LNCaP clone FGC (cell line): ENCODE measurements at places on chromosomes 16 and 17.
A peak's percentile ranks its signal among the peaks of the same experiment; 100 is the strongest.

DNA sequence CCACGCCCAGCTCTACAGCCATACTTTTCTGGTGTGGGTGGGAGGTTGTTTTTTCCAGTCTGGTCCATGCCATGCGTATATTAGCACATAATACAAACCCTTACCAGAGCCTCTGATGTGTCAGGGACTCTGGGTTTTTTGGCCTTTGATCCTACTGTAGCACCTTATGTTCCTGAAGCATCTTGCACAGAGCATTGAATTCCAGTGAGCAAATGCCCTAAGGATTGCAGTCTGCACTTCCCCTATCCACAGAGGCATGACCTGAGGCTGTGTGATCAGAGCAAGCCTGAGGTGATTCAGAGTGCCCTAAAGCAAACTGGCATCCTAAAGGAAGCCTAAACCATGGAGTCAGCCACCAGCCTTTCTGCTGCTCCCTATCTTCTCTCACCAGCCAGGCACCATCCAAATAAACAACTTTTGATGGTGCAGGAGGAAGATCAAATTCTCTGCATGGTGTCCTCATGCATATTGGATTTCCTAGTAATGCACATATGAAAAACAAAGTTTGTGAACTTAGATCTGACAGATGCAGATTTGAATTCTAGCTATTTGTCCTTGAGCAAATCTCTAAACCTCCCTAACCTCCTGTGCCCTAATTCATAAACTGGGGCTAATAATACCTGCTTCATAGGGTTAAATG, 41.2 kb upstream of the HAS3 start:
- DNase-seq, result no peak

GRCh38 chr17:40886090-40886489, 1.0 kb upstream of the KRT20 start:
- no peak for DNase-seq

DNA sequence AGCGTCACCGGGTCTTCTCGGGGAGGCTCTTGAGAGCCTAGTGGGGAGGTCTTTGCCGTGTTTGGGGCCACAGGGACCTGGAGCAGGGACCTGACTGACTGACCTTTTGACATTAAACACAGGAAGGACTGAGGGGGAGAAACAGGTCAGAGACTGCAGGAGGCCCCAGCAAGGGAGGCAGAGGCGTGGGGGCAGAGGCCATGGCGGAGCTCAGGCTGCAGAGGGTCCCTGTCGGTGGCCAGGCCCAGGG, 41.6 kb upstream of the GSE1 start:
- no peak for DNase-seq

- DNase-seq, result peak; percentile 99
Observed at GRCh38 chr17:4136373-4136772, 6.5 kb downstream of the ZZEF1 start.

- no peak for DNase-seq
Observed at GRCh38 chr16:55478827-55479429, at the start of gene MMP2. Gene MMP2, plus strand, starts transcription at chr16:55479198. Its CDS starts 282 bp downstream, at chr16:55479480.

DNA sequence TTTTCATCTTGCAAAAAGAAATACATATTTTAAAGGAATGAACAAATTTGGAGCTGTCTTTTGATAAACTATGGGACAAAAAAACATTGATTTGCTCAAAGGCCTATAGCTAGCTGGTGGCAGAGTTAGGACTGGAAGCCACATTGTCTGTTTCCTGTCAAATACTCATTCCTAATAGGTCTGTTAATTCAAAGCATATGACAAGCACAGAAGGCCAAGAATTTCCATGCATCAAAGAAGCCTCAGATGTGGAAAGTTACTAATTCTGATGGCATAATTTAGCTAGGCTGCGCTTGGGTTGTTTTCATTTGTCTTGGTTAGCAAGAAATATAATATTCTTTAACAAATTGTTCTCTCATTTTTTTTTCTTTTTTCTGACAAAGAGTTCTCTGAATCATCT, 98.0 kb downstream of the CDK5R1 start:
- DNase-seq, result no peak

GRCh38 chr17:75888484-75888883, 8.3 kb downstream of the TRIM65 start:
- DNase-seq, result no peak

DNA sequence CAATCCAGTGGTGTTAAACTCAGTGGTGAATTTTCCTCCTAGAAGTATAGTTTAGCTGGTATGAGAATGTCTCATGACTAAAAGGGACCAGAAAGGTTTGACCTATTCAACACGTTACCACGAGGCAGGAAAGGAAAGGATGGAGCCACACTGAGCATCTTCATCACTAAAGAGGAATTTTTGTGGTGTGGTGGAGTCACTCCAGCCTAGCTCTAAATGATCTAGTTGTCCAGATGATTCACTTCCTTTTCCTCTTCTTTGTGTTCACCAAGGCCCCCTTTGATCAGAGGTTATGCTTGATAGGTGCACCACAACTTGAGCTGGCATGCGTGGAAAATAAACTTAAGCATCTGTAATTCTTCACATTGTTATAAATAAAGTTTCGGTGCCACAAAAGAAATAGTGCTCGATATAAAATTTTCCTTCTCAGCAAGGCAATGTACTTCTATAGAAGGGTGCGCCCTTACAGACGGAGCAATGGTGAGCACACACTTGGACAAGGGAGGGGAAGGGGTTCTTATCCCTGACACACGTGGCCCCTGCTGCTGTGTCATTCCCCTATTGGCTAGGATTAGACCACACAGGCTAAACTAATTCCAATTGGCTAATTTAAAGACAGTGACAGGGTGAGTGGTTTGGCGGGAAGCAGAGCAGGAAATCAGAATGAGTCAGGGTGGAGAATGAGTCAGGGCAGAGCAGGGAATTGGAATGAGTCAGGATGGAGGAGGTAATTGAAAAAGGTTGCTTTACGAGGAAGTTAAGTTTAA, 254.6 kb downstream of the HS3ST3A1 start:
- DNase-seq, result no peak

GRCh38 chr17:61874075-61874474, 10.7 kb upstream of the BRIP1 start:
- no peak for DNase-seq

GRCh38 chr16:57196286-57196685, 10.2 kb downstream of the RSPRY1 start:
- no peak for DNase-seq

DNA sequence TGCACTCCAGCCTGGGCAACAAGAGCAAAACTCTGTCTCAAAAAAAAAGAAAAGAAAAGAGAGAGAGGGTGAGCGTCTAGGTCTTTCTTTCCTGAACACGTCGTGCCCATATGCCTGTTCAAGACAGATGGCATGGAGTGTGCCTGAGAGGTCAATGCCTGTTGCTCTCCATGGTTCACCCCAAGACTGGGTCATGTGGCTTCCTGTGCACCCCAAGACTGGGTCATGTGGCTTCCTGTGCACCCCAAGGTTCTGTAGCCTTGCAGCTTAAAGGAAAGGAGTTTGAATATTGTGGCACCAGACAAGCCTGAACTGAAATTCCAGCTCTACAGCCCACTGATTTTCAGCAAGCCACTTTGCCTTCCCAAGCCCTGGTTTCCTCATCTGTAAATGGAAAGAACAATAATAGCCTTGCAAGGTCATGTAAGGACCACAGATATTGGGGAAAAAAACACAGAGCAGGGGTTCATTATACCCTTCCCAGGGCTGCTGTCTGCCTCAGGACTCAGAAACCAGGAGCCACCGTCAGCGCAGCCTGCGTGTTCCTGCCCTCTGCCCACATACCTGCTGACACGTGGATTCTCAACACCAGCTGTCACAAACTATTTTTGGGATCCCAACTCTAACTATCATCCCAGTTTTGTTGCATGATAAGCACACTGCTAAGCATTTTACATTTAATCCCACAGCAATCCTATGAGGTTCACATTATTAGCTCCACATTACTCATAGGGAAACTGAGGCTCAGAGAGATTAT, 18.0 kb upstream of the NAGS start:
- DNase-seq, result no peak

DNA sequence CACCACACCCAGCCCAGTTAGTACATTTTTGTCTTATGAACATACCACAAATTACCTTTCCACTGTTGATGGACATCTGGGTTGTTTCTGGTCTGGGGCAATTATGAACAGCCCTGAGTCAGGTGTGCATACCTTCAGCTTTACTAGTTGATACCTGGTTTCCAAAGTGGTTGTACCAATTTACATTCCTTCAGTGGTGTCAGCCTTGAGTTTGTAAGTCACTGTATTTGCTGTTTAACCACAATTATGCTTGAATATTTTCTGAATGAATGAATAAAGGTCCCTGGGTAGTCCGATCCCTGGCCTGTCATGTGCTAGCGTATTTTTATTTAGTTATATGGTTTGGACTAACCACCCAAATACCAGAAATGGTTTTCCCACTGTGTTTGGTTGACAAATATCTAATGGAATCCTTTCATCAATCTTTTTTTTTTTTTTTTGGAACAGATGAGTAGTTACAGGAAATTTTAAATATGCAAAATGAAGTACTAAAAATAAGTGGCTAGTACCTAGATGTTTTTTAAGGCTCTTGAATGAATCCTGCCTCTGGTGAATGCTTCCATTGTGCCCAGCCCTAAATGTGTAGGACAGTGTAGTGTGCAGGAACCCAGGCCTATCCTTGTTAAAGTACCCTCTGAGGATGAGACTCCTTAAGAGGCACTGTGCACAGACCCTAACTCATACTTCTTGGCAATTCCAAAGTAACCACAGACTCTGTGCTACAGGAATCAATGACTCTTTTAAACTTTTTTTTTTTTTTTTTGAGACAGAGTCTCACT, 3.7 kb downstream of the DUSP14 start:
- no peak for DNase-seq

DNA sequence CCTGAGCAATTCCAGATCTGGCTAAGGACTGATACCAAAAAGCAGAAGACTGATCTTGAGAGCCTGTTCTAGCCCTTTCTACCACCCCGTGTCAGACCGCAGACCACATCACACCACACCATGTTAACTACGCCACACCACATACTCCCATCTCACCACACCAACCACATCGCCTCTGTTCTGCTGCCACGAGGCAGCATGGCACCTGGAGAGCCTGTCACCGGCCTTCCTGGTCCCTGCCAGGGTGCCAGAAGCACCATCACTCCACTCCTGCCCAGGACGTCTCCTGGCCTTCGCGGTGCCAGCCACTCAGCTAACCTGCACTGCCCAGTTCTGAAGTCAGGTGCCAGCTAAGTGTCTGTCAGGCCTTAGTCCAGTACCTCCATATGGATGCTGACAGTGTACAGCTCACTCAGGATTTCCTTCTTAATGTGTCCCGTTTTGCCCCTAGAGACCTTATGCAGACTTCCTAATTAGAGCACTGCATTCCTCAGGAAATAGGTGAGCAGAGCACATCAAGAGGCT, 37.2 kb upstream of the BCAR1 start:
- DNase-seq, result no peak

- DNase-seq, result no peak
Observed at GRCh38 chr16:705431-706188, at the start of gene FBXL16. Gene FBXL16, minus strand, starts transcription at chr16:705801. Its CDS starts 8,396 bp downstream, at chr16:697405.

- peak; percentile 57 for DNase-seq
Observed at GRCh38 chr17:57110152-57110542, 25.1 kb downstream of the AKAP1 start.

- no peak for DNase-seq
Observed at GRCh38 chr17:44439168-44439567, 49.7 kb upstream of the ITGA2B start.

DNA sequence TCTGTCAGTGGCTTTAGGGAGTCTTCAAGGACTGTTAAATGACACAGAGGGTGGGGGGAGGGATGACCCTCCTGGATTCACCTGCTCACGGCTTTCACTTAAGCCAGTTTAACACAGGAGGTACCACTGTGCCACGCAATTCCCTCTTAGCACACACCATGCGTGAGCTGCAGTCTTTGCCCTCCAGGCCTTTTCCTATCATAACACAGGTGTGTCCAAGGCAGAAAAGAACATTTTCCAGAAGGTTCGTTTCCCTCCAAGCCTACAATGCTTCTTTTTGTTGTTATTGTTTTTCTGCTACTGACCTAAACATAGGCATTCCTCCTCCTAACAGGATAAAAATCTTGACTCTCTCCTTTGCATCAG, 1.1 kb downstream of the ZFHX3 start:
- DNase-seq, result no peak

- DNase-seq, result no peak
Observed at GRCh38 chr16:31071861-31072260, 2.2 kb downstream of the ZNF668 start.

- no peak for DNase-seq
Observed at GRCh38 chr17:8803531-8804420, 4.6 kb upstream of the MFSD6L start.

DNA sequence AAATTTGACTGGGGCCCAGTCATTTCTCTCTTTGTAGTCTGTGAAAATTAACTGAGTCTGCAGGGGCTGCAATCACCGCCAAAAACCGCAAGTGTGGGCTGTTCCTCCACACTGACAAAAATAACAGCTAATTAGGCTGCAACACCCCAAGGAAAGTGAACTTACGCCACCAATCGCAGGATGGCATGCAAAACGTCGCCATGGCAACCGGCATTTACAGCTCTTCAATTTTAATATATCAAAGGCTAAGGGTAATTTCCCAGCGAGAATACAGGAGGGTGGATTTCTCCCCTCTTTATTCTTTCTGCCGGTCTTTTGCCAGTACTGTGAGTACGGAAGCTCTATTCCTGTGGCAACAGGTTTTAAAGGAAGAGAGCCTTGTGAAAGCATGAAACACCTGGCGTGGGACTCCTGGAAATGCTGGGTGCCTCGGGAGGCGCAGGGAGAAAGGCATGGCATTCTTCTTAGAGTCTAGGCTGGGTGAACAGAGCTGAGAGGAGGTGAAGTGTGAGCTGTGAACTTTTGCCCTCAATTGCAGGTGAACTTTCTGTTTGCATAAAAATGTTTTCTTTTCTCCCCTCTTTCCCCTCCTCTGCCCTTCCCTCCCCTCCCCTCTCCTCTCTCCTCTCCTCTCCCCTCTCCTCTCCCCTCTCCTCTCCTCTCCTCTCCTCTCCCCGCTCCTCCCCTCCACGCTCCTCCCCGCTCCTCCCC, 399.7 kb downstream of the XYLT1 start:
- no peak for DNase-seq

DNA sequence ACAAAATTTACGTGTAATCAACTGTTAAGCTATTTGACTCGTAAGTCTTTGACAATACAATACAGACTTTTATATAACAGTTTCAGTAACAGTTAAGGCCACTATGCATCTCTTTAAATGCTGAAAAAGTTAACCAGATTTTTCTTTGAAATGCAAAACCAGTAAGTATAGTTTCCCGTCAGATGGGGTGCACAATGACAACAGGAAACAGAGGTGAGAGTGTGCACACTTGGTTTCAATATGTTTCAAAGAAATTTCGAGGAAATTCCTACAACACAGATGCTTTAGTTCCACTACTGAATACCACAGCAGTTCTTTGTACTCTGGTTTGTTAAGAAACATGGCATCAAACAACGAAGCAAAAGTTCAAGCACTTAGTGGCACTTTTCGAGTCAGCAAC, 48.4 kb downstream of the RNF157 start:
- DNase-seq, result no peak
